Hepatic stellate cell (primary cell): ENCODE measurements at places on chromosomes 4 and X.

DNA sequence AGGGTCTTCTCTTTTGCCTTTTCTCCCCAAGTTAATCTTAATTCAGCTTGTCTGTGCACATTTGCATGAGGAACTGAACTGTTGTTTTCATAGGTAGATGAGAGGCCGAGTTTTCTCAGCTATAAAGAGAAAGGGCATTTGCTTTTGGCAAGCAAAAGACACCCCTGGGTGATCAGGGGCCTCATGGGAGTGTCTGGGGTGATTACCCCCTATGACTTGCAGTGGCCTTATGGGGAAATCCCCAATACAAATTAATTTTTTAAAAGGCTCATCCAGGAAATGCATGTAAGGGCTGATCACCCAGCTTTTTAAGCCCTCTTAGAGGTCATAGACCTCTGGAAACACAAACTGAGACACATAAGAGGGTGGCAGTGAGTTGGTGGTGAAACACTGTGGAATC is 56.4 kb upstream of the HMX1 start:
- DNase-seq = no peak

- no peak for DNase-seq
Measured at GRCh38 chr4:103268746-103269145, 70.6 kb upstream of the CENPE start.

GRCh38 chr4:26319949-26320537 is 771 bp upstream of the RBPJ start:
- DNase-seq = peak; percentile 30

- peak; percentile 54 for DNase-seq
Measured at GRCh38 chr4:55356991-55357461, 11.0 kb downstream of the SRD5A3 start.

GRCh38 chr4:6984612-6985425 is 58.4 kb upstream of the TADA2B start:
- no peak for DNase-seq

DNA sequence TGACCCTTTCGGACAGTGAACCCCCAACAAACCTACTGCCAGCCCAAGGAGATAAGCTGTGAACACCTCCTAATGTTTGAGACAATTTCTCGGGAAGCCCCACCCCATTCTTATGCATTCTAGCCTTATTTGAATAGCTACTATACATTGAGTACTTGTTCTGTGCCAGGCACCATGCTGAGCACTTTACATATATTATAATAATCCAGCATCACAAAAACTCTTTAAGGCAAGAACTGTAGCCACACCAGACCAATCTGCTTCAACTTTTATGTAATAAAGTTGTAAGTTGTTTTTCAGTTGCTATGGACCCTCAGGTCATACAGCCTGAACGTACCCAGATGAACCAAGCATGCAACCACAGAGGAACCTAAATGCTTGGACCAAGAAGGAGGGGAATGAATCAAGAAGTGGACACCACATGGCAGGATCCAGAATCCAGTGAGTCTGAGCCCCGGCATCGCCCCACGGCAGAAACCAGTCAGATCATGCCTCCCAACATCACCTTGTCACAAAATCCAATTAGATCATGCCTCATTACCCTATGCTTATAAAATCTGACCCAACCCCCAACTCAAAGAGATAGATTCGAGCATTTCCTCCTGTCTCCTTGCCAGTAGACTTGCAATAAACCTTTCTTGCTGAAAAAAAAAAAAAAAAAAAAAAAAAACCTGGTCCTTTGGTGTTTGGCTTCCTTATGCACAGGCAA is 225.0 kb downstream of the QDPR start:
- no peak for DNase-seq

GRCh38 chr4:156615066-156615531 is 356.5 kb downstream of the PDGFC start:
- DNase-seq = peak; percentile 21

DNA sequence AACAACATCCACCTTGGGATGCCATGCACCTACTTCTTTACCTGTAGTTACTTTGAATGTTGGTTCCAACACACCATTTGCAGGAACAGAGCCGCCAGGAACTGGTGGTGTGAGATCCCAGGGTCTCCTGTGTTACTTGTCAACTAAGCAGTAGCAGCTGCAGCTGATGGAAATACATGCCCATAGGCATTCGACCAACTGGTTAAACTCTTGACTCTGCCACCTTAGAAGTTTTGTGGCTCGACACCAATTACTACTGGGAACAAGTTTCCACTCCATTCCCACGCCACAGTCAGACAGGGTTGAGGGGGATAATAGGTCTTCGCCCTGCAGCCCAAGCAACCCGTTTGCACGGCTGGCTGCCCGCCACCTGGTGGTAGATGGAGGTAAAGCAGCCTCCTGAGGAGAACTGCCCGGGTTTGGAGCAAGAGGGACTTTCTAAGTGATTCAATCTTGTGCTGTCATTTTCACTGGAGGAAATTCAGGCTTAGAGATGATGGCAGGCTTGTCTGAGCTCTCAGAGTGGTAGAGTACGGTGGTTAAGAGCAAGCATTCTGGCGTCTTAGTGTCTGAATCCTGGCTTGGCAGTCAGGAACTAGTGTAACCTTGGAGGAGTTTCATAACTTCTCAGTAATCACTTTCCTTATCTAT is 119.1 kb upstream of the TRIM2 start:
- DNase-seq = peak; percentile 62

DNA sequence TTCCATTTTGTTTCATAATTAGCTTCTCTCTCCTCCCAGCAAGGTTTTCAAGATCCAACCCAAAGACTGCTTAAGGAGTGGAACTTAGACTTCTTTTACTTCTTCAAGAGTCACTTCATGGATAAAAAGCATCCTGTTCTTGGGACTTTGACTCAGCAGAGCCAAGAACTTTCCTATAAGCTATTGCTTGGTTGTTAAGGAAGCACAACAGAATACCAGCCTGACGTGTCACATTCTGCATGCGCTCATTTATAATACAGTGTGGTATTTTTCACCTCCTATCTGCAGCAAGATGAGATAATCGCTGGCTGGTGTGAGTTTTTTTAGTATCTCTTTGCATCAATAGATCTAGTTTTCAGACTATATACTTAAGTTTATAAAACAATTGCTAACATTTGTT is 152.1 kb downstream of the PALLD start:
- no peak for DNase-seq

DNA sequence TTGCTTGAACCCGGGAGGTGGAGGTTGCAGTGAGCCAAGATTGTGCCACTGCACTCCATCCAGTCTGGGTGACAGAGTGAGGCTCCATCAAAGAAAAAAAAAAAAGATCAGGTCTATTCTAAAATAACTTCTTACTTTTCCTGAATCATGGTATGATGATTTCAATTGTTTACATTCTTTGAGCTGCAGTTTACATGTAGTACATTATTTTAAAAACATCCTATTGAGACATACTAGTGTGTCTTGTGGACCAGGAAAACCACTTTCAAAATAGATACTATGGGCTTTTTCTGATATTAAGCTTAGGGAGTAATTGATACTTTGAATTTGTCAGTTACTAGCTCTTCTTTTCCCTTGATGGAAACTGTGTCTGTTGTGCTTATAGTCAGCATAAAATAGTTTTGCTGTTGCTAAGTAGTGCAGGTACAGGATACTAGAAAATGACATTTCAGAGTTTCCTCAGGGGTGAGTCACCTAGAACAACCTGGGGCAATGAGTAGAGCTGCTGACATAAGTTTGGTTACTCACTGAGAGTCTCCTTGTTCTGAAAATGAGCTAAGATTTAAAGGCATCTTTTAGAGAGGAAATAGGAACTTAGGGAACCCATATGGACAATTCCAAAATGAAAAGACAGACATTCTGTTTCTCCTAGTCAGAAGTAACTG is 53.2 kb upstream of the C4orf54 start:
- DNase-seq = no peak

DNA sequence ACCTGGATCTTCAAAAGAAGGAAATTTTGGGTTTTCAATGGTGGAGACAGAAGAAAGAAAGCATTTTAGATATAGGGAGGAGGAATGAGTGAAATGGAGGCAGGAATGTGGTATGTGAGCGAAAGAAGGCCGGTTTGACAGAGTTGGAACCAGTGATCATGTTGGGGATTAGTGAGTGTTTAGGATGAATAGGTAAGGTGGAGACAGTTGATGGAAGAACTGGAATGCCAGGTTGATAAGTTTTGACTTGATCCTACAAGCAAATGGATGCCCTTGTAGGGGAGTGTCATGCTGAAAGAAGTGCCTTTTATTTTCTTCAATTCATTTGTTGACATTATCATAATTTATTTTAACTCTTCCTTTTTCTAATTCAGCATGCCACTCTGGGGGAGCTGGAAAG is 207.8 kb upstream of the AMOT start:
- DNase-seq = no peak

- DNase-seq = peak; percentile 33
Measured at GRCh38 chr4:165464813-165465381, 86.1 kb downstream of the CPE start.

DNA sequence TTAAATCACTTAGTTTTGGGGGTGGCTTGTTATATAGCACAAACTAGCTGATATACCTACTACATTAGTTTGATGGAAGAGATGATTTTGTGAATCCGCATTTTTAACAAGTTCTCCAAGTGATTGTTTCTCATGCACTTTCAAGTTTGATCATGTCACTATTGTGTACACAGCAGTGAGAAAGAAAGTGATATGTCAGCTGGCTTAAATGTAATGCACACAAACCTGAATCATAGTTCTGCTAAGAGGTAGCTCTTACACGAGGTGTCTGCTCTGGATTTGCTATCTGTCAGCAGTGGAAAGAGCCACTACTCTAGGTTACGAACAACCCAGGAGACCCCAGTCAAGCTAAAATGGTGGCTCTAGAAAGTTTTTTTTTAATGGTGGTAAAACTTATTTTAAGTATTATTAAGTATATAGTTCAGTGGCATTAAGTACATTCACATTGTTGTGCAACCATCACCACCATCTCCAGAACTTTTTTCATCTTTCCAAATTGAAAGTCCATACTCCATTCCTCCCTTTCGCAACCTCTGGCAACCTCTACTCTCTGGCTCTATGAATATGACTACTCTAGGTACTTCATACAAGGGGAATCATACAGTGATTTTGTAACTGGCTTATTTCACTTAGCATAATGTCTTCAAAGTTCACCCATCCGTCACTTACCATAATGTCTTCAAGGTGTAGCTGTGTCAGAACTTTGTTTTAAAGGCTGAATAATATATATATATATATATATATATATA is 147.3 kb downstream of the HS6ST2 start:
- DNase-seq = no peak

DNA sequence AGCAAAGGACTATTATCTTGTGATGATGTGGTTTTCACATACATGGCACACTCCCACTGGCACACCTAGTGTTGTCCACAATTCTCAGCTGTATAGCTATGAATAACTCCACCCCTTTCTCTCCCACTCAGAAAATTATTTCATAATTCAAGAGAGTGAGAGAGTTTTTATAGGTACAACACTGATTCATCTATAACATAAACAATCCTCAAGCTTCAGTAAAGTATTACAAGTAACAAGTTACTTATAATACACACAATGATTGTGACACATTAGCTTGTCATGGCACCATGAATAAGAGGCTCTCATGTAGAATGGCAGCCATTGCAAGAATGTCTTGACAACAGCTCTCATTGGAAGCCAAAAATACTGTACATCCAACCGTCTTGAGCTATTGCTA is 43.9 kb downstream of the RAB40A start:
- no peak for DNase-seq

DNA sequence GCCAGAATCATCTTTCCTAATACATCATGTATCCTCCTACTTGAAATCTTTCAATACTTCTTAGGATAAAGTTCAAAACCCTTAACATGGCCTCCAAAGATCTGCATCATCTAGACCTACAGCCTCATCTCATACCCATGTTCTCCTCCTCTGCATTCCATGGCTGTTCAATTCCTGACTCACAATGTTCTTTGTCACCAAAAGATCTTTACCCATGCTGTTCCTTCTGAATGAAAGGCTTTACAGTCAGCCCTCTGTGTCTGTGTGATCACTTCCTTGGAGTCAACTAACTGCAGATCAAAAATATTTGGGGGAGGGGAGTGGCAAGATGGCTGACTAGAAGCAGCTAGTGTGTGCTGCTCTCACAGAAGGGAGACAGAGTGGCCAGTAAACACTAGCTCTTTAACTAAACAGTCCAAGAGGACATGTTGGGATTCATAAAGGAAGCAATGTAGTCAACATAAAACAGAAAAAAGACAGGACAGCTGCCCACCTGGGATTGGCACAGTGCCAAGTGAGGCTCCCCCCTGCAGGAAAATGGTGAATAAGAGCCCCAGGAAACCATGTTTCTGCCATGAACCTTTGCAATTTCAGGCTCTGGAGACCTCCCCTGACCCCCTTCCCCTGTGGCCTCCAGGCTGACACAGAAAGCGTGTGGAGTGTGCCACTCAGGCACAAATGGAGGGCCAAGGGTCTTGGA is 31.9 kb downstream of the CBR4 start:
- peak; percentile 60 for DNase-seq

GRCh38 chr4:138199568-138200235 is 42.4 kb downstream of the SLC7A11 start:
- no peak for DNase-seq

DNA sequence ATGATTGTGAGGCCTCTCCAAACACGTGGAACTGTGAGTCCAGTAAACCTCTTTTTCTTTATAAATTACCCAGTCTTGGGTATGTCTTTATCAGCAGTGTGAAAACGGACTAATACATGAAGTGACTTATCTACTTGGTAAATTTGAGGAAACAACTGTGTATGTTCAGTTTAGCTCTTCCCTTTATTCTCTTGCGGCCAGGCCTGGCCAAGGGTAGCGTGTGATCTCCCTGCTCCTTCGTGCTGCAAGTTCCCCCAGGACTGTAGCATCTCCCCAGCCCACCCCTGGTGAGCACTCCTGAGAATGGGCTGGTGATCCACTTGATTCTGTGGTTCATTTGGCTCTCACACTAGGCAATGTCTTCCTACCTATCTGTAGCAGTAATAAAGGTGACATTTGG is 53.2 kb upstream of the CHRNA9 start:
- DNase-seq = no peak

DNA sequence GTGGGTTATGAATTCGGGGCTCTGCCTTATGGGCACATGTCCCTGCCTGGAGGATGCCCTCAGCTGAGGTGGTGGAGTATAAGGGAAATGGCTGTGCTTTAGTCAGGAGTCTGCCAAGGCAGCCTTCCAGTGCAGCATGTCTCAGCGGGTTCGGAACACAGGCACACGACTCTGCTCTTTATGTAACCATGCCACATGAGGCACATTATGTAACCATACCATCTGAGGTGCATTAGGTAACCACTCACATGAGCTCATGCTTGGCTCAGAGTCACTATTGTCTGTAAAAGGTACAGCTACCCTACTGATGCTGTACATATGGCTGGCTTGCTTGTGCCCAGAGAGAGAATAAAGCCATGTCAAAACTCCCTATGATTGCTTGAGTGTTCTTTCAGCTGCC is 723.6 kb downstream of the TRAM1L1 start:
- no peak for DNase-seq

DNA sequence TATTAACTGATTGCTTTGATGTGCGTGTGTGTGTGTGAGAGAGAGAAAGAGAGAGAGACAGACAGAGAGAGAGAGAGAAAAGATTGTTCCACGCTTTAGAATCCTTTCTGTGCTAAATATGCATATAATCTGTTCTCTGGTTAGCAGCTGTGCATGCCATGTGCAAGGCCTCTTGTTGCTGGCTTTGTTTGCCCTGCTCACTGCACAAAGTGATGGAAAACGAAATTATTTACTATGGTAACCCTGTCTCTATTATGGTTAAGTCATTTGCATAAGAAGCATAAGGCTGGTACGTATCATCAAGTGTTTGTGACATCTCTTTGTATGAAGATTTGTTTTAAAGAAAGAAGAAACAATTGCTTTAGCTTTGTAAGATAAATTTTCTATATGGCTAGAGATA is 190.2 kb upstream of the POF1B start:
- DNase-seq = no peak

- DNase-seq = no peak
Measured at GRCh38 chr4:40842725-40843423, 93.1 kb downstream of the NSUN7 start.

GRCh38 chr4:146247356-146247755 is 33.0 kb downstream of the REELD1 start:
- no peak for DNase-seq
